Endothelial cell of umbilical vein (primary cell): ENCODE measurements at places on chromosomes 4 and X. TPM values are rescaled to one million over a fixed set of nuclear protein-coding genes. Genes with fewer than 3 reads are reported as not detected.
A peak's percentile ranks its signal among the peaks of the same experiment; 100 is the strongest.

DNA sequence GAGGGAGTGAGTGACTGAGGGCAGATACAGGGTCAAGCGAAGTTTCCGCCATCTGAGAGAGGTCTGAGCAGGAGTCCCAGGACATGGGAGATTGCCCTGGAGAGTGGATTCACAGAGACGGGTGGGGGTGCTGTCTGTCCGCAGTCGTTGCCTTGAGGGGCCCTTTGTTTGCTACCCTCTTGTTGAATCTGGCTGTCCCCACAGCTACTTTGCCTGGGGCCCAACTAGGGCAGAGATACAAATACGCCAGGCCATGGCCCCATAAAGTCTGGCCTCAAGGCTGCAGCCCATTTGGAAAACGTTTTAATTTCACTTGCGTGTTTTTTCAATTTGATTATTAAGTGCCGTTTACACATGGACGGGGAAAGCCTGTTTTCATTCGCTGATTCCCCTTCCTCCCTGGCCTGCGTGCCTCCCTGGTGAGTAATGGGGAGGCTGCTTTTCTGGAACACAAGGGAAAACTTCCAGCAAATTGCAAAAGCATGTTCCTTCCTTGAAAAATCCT lies 134.4 kb downstream of the SMIM20 start:
- H3K36me3 ChIP-seq: no peaks in the 10 kb centered on the region
- peak; percentile 54 for DNase-seq
- H3K4me1 ChIP-seq: no peaks in the 10 kb centered on the region
- no peak overlapping the region for H3K27ac ChIP-seq

GRCh38 chr4:151824656-151825055 lies 63.8 kb upstream of the GATB start:
- H3K27me3 ChIP-seq: peaks cover 2% of the 10 kb centered on the region
- H3K4me3 ChIP-seq: no peak overlapping the region
- H3K36me3 ChIP-seq: no peaks in the 10 kb centered on the region
- H3K27ac ChIP-seq: no peak overlapping the region
- no peaks in the 10 kb centered on the region for H3K4me1 ChIP-seq
- no peak for DNase-seq

DNA sequence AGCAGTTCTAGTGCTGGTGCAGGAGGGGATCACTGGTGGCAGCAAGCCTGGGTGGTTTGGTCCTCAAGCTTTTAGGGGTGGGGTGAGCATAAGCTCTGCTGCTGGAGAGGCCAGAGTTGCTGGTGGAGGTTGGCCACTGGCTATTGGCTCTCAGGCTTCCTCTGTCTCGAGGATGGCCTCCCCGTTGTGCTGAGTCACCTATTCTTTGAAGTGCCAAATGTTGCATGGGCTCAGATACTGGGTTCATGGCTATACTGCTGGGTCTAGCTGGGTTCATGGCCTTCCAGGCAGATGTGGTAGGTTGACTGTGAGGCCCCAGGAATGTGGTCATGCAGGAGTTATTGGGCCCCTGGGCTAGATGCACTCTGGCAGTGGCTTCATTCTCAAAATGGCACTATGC lies 466.3 kb downstream of the NAF1 start:
- no peak for DNase-seq
- no peak overlapping the region for H3K4me3 ChIP-seq
- H3K36me3 ChIP-seq: no peaks in the 10 kb centered on the region
- H3K27me3 ChIP-seq: no peaks in the 10 kb centered on the region

DNA sequence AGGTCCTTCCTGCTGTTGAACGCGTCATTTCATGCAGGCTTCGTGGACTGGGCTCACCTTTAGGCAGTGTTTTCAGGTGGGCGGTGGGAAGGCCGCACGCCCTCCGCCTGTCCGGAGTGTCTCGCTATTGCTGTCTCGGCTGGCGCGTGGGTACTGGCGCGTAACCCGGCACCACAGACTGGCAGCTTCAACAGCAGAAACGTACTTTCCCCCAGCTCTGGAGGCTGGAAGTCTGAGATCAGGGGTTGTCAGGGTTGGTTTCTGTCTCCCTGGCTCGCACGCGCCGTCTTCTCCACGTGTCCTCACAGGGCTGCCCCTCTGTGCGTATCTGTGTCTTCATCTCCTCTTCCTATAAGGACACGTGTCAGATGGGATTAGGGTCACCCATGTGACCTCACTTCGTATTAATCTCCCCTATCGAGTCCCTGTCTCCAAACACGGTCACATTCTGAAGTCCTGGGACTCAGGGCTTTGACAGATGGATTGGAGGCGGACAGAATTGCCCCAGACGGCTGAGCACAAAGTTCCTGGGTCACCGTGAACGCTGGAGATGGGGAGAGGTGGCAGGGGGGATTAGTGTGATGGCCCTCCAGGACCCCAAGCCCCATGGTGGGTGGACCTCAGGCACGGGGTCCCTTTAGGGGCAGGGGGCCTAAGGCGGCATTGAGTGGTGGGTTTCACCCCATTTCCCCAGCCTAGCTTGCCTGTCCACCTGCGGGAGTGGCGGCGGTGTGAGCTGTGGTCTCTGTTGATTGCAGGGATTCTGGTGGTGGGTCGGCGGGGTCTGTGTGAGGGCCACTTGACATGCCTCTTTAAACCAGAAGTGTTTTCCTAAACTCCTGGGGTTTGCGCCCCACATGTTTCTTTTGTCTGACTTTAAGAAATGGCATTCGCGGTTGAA lies 83.4 kb upstream of the LRPAP1 start:
- DNase-seq: no peak
- no peaks in the 10 kb centered on the region for H3K27me3 ChIP-seq
- no peaks in the 10 kb centered on the region for H3K4me1 ChIP-seq
- H3K4me3 ChIP-seq: no peak overlapping the region

GRCh38 chrX:15973299-15973698 lies 118.7 kb upstream of the AP1S2 start:
- H3K27ac ChIP-seq: no peak overlapping the region
- no peaks in the 10 kb centered on the region for H3K27me3 ChIP-seq
- no peaks in the 10 kb centered on the region for H3K36me3 ChIP-seq

DGAT2L6 gene
- polyA plus RNA-seq: not detected in 2 replicates

NKX3-2 gene
- not detected in 2 replicates for polyA plus RNA-seq

- no peak overlapping the region for H3K4me3 ChIP-seq
- no peak for DNase-seq
- H3K27ac ChIP-seq: no peak overlapping the region
- no peaks in the 10 kb centered on the region for H3K27me3 ChIP-seq
- no peaks in the 10 kb centered on the region for H3K36me3 ChIP-seq
- peaks cover 4% of the 10 kb centered on the region for H3K4me1 ChIP-seq
Observed at GRCh38 chrX:23736030-23736429, 7.0 kb downstream of the ACOT9 start.

- no peaks in the 10 kb centered on the region for H3K4me1 ChIP-seq
- no peak overlapping the region for H3K4me3 ChIP-seq
- H3K27ac ChIP-seq: no peak overlapping the region
- no peaks in the 10 kb centered on the region for H3K27me3 ChIP-seq
- H3K36me3 ChIP-seq: no peaks in the 10 kb centered on the region
Observed at GRCh38 chr4:115596265-115597001, 483.0 kb upstream of the NDST4 start.

DNA sequence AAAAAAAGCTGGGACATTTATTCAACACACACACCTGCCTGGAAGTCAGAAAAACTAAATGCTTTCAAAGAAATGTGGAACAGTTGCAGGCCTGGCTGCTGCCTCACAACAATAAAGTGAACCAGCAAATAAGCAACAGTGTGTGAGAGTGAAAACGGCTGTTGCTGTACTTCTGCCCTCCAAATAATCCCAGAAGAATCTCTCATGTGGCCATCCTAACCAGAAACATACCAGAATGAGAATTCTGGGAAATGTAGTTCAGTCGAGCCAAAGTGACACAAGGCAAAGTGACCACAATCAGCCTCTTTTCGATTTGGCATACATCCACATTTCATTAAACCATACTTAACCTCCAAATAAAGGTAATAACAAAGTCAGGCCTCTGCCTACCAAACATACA lies 204.5 kb downstream of the SLC7A11 start:
- H3K27me3 ChIP-seq: no peaks in the 10 kb centered on the region
- H3K4me3 ChIP-seq: no peak overlapping the region
- H3K36me3 ChIP-seq: no peaks in the 10 kb centered on the region
- no peak overlapping the region for H3K27ac ChIP-seq
- no peak for DNase-seq

NUDT9 gene
- 11.2 and 15.3 TPM in 2 replicates for polyA plus RNA-seq

- H3K4me1 ChIP-seq: no peaks in the 10 kb centered on the region
- no peaks in the 10 kb centered on the region for H3K27me3 ChIP-seq
- H3K36me3 ChIP-seq: no peaks in the 10 kb centered on the region
- no peak overlapping the region for H3K27ac ChIP-seq
- no peak for DNase-seq
- no peak overlapping the region for H3K4me3 ChIP-seq
Observed at GRCh38 chr4:96170198-96170597, 330.3 kb downstream of the PDHA2 start.

CT45A5 gene
- not detected in 2 replicates for polyA plus RNA-seq

DNA sequence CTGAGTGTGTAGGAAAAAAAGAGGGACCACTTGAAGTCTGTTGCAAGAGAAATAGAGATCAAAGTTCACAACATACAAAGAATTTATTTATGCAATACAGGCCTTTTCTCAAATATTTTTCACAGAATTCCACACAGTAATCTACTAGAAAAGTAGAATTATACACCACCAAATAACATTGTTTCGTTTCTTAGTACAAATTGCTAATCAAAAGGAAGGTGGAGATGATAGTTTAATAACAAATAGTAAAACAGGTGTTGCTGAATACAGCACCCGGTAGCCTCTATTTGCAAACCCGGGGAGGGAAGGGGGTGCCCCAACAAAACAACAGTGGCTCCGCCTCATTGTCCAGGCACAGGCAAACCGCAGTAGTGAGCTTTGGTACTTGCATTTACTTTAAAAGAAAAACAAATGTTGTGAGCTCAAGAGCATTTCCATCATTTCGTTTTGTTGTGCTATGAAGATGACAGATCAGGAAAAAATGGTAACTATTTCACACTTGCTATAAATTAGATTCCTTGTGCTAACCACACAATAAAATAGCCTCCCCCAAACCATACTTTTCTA lies 186.4 kb downstream of the DCLK2 start:
- no peaks in the 10 kb centered on the region for H3K4me1 ChIP-seq
- no peak for DNase-seq
- no peaks in the 10 kb centered on the region for H3K36me3 ChIP-seq
- no peak overlapping the region for H3K27ac ChIP-seq
- H3K27me3 ChIP-seq: no peaks in the 10 kb centered on the region

DNA sequence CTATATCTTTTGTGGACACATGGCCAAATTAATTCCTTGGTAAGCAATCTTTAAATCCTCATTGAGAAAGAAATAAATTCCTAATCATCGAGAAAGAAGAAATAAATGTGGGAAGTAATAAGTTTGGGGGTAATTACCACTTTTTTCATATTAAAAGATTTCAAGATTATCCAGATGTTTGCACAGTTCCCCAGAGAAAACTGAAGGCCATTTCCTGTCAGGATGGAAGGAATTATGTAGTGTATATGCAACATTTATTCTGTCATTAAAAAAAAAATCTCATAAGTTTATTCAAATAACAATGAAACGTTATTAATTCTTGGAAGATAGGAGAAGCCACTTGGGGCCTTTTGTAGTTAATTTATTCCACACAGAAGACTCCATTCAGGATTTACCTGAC lies 385.6 kb upstream of the NR3C2 start:
- H3K27ac ChIP-seq: no peak overlapping the region
- no peak for DNase-seq
- no peak overlapping the region for H3K4me3 ChIP-seq
- no peaks in the 10 kb centered on the region for H3K27me3 ChIP-seq
- peaks cover 17% of the 10 kb centered on the region for H3K4me1 ChIP-seq

- DNase-seq: no peak
- H3K36me3 ChIP-seq: no peaks in the 10 kb centered on the region
- peaks cover 32% of the 10 kb centered on the region for H3K27me3 ChIP-seq
- H3K4me1 ChIP-seq: no peaks in the 10 kb centered on the region
- H3K27ac ChIP-seq: no peak overlapping the region
Observed at GRCh38 chr4:54915276-54915675, 210.1 kb downstream of the KDR start.

DNA sequence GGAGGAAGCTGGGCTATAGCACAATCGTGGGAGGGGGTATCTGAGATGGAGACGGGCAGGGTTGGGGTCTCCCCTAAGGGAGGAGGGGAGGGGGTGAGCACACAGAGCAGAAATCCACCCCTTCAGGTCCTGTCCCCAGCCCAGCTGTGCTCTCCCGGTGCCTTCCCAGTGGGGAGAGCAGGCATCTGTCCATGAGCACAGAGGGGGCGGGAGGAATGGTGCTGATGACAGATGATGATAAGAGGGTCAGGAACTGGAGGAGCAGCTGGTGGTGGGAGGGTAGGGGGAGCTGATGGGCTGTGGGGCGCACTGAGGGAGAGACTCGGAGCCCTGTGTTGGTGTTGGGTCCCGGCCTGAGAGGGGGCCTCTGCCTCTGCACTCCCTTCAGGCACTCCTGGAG lies 8.6 kb downstream of the ATP2B3 start:
- H3K27ac ChIP-seq: no peak overlapping the region
- DNase-seq: no peak
- no peaks in the 10 kb centered on the region for H3K27me3 ChIP-seq
- H3K4me1 ChIP-seq: no peaks in the 10 kb centered on the region

MAGEA2B gene
- not detected in 2 replicates for polyA plus RNA-seq

DNA sequence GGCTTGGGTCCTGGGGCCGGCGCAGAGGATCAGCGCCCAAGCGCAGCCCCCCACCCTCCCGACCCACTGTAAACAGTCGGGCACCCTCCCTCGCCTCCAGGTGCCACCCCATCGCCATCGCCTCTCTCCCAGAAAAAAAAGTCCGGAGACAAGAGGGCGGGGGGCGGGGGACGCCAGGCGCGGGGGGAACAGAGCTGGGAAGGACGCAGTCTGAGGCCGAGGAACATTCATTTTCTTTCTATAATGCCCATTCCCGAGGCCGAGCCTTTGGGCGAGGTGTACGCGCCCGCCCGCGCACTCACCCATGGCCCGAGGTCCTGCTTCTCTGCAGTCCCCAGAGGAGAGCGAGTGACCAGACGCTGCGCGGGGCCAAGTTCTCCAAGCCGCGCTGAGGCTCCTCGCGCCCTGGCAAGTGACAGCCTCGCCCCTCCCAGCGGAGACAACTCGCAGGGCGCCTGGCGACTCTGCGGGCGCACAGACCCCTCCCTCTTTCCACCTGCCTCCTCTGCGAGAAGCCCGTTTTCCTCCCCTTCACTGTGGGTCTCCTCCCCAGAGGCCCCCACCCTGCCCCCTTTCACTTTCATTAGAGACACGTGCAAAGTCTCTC lies 63.5 kb upstream of the WDR17 start:
- peak; percentile 5 for DNase-seq
- H3K4me1 ChIP-seq: no peaks in the 10 kb centered on the region
- H3K27ac ChIP-seq: no peak overlapping the region
- peaks cover 2% of the 10 kb centered on the region for H3K27me3 ChIP-seq
- no peaks in the 10 kb centered on the region for H3K36me3 ChIP-seq

DNA sequence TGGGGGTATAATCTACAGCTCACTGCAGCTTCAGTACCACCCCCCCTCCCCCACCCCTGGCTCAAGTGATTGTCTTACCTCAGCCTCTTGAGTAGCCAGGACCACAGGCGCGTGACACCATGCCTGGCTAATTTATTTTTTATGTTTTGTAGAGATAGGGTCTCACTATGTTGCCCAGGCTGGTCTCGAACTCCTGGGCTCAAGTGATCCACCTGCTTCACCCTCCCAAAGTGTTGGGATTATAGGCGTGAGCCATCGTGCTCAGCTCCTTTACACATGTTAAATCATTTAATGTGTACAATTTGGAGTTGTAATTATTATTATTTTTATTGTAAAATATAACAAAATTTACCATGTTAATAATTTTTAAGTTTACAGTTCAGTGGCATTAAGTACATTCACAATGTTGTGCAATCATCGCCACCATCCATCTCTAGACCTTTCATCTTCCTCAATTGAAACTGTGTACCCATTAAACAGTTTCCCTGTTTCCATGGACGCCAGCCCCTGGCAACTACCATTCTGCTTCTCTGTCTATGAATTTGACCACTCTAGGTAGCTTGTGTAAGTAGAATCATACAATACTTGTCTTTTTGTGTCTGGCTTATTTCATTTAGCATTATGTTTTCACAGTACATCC lies 6.1 kb downstream of the SLAIN2 start:
- no peak overlapping the region for H3K27ac ChIP-seq
- no peak for DNase-seq
- peaks cover 14% of the 10 kb centered on the region for H3K4me1 ChIP-seq
